Left kidney (tissue), 8 donors: ENCODE measurements at places on chromosomes 2 and 18.
A peak's percentile ranks its signal among the peaks of the same experiment; 100 is the strongest.

GRCh38 chr2:194105358-194105757 lies 1551.7 kb upstream of the SLC39A10 start:
- no peak for DNase-seq

DNA sequence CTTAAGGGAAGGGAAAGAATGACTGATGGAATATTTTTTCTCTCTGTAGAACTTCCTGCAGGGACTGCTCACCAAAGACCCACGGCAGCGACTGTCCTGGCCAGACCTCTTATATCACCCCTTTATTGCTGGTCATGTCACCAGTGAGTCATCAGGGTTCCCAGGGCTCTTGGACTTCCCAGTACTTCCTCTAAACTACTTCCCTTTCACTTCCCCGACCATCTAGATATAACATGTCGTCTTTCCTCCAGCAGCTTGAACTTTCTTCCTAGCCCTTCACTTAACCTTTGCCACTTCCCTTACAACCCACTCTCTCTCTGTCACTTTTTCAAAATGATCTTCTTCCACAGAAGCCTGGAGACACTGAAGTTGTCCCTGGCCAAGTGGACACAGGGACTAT lies 7.2 kb downstream of the STK36 start:
- DNase-seq: no peak

- peak; percentile 44 for DNase-seq
These were observed 102.0 kb downstream of the MAP2 start for GRCh38 chr2:209525834-209526281.

GRCh38 chr2:135617501-135618015 lies 86.3 kb downstream of the R3HDM1 start:
- DNase-seq: no peak

DNA sequence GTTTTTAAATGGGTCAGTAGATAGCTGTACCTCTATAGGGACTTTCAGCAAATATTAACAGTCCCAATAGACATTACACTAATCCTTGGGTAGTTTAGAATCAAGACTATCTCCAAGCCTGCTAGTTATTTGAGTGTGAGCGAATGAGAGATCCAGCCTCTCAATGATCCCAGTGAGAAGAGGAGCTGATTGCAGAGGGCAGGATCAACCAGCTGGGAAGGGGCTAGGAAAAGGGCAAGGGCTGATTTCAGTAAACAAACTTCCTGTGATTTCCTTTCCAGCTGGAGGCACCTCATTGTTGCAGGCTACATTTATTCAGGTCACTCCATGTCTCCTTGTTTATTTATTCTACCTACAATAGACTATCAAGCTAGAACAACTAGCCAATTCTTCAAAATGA lies 84.1 kb upstream of the CTNNA2 start:
- DNase-seq: no peak

DNA sequence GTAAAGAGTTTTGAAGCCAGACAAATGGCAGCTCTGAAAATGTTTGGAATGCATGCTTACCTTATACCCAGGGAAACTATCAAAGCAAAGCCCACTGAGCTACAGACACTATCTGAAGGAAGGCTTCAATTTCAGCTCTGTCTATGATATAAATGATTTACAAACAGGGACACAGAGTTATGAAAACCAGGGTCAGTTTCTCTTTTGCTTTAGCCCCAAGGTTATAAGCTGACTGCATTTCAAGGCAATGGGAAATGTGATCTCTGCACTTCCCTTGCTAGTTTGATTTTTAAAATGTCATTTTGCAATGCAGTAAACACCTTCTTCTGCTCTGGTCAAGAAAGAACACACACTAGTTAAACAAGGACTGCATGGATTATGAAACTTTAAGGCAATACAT lies 65.2 kb upstream of the CCDC195 start:
- DNase-seq: no peak

DNA sequence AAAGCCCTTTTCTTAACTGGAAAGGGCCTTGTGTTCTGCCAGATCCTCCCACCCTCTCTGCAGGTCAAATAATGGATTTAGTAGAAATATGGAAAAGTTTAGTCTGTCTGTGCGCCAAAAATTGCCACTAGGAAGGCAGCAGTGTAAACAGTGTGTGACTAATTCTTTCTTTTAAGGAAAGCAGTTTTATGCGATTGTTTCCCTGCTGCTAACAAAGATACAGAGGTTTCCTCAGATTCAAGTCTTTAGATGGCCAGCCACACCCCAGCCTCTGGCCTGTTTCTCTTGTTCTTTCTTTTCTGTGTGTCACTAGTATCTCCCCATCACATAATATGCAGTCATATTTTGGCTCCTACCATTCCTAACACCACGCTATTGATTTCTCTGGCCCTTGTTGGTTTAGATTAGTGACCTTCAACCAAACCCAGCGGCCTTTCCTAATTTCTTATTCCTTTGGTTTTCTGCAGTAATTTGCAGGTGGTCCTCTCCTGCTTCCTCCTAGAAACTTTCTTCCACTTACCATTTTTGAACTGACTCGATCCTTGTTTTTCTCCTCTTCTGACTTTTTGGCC lies 157.4 kb downstream of the LTBP1 start:
- no peak for DNase-seq

DNA sequence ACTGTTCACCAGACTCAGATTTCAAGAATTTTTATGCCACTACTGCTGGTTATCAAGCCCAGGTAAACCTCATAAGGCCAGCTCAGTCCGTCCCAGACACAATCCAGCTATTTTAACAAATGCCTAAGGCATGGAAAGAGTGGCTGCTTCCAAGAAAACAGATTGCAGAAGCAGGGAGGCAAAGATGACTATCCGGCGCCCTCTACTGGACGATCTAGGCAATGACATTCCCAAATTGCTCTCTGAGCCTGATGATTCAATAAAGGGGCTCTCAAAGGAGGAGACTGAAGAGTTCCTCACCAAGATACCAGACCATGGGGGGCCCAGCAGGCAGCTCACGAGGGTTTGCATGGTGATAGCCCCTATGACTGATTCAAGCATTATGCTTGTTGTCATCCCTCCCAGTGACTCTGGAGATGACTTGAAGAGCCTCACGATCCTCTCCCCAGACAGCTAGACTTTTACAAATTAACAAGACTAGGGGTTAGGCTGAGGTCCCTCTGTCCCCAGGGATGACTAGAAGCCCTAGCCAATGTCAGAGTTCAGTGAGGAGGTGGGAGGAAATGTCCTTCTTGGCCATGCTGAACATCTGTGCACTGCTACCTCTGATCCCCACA lies 25.0 kb downstream of the SERPINB8 start:
- DNase-seq: peak; percentile 26

GRCh38 chr18:35029770-35030169 lies 11.4 kb upstream of the MAPRE2 start:
- no peak for DNase-seq

GRCh38 chr18:31990823-31991222 lies 27.8 kb upstream of the RNF125 start:
- DNase-seq: no peak

DNA sequence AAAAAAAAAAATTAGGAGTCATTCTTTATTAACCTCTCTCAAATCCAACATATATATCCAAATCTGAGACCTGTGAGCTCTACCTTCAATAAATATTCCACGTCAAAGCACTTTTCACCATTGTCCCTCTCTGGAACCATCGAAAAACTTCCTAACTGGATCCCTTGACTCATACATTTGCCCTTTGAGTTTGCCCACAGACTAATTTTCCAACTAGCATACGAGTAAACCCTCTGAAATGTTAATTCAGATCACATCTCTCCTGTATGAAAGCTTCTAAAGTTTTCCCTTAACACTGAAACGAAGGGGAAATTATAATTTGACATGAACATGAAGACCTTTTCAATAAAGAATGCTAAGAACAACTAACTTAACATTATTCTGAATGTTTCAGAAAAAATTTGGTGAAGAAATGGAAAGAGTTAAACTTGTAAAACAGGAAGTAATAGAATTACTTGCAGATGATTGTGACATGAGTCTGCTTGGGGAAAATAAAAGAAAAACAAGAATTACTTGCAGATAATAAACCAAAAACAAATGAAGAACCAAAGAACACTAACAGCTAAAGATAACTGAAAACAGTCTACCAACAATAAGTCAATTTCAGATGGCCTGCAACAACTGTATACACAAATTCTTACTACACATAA lies 110.6 kb downstream of the C2orf74 start:
- no peak for DNase-seq

GRCh38 chr2:236548179-236548921 lies 21.3 kb upstream of the ACKR3 start:
- no peak for DNase-seq

- DNase-seq: no peak
These were observed 148.9 kb upstream of the SLC39A10 start for GRCh38 chr2:195508139-195508455.

DNA sequence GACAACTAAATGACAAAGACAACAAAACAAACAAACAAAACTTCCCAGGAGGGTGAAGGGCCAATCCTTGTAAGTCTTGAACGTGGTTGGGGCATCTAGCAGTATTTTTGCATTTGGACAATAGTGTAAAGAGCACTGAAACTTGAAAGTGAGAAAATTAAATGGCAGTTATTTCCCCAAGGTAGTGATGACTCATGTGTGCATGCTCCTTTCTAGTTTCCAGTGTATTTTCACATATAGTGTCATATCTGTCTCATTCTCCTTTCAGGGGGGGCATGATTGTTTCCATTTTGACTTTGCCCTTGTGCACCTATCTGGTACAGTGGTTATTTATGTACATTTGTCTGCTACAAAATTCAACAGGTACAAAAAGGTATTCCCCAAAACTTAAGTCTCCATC lies 39.5 kb downstream of the CERS6 start:
- no peak for DNase-seq
